Activated naive CD4-positive, alpha-beta T cell treated with anti-CD3 and anti-CD28 coated beads for 36 hours (primary cell): ENCODE measurements at places on chromosomes 7 and 10.

GRCh38 chr7:158533386-158534133 is 54.1 kb downstream of the PTPRN2 start:
- no peak for DNase-seq

- DNase-seq: no peak
Observed at GRCh38 chr7:71574153-71574860, 442.4 kb downstream of the GALNT17 start.

- DNase-seq: no peak
Observed at GRCh38 chr10:103120546-103120945, 72.5 kb downstream of the NT5C2 start.

DNA sequence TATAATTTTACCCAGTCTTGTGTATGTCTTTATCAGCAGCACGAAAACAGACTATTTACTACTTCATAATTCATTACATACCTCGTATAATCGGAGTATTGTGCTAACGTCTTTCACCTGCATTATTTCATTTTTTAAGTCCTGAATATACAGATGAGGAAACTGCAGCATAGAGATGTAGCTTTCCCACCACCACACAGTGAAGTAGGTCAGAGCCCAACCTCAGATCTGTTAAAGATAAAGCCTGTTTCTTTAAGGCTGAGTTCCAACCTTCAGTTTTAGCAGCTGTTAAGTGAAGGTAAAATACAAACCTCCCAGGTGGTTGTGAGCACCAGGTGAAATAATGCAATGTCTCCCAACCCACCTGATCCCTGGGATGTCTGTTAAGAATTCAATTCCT is 2.0 kb upstream of the ADAM12 start:
- no peak for DNase-seq

DNA sequence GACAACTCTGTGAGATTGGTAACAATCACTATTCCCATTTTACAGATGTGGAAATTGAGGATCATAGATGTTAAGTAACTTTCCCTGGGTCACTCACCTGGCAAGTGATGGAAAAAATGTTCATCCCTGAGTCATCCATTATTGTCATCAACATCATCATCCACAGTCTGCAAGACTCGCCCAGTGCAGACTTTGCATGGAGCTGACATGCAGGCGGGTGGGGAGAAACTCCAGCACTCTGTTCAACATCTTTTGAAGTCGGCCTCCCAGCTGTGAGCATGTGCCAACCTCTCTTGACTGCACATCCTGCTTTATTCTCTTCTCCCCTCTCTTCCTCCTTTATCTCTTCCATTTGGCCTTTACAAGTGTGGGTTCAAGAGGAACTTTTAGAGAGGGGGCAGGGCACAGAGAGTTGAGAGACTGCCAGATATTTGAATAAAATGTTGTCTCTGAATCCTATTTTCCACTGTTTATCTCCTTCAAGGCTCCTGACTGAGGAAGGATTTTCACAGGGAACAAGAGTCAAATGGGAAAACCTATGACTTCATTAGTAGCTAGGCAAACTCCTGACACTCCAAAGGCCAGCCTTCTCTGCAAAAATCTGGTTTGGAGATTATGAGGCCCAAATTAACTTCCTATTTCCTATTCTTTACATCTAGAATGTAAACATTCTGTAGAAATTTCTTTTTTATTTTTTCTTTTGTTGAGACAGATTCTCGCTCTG is 283.7 kb upstream of the PODXL start:
- no peak for DNase-seq

- DNase-seq: no peak
Observed at GRCh38 chr7:6323967-6324701, 51.7 kb upstream of the CYTH3 start.

DNA sequence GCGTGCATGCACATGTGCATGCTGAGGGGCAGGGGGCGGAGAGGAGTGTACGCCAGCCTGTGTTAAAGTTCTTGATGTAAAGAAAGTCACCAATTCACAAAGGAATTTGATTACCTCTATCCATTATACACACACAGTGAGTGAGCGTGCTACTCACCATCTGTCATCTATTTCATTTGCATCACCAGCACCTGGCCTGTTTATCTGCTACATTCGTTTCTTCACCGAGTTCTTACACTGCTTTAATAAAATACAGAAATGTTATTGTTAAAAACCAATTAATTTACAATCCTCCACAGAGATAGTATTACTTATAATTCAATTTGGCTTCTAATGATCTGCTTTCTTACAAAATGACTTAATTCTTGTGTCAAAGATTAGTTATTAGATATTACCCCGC is 32.6 kb downstream of the NEUROD6 start:
- DNase-seq: no peak

- DNase-seq: no peak
Observed at GRCh38 chr7:55065079-55065478, 46.3 kb downstream of the EGFR start.

DNA sequence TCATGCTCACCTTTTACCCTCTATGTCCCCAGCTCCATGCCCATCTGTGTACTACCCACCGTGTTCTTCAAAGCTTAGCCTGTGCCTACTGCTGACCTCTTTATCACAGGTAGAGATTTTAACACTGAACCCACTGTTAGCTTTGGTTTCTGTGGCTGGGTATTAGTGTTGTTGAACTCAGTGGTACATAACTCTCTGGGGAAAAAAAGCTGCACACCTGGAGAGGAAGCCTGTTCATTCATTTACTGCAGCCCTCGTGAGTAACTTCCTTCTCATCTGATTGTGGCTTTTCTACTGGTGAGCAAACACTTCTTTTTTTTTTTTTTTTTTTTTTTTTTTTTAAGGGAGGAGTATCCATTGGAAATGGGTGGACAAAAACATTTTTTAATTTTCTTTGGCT is 326.3 kb downstream of the CCSER2 start:
- DNase-seq: no peak

GRCh38 chr7:44698046-44698580 is 50.5 kb upstream of the ZMIZ2 start:
- DNase-seq: no peak

DNA sequence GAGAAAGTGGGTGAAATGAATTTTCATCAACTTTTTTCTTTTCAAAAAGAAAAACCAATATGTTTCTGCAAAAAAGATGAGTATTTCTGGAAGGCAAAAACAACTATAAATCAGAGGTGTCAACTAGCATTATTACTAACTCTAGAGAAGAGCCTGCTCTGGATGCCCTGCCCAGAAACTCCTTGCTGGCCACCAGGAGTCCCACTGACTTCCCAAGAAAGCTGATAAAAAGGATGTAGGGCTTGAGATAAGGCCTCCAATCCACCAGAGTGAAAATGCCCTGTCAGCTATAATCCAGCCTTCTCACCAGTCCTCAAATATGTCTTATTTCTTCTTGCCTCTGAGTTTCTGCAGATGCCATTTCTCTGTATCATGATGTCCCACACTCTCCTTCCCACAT is 16.7 kb upstream of the FZD1 start:
- no peak for DNase-seq

GRCh38 chr7:142455392-142455791 is 197.5 kb upstream of the PRSS58 start:
- DNase-seq: no peak

DNA sequence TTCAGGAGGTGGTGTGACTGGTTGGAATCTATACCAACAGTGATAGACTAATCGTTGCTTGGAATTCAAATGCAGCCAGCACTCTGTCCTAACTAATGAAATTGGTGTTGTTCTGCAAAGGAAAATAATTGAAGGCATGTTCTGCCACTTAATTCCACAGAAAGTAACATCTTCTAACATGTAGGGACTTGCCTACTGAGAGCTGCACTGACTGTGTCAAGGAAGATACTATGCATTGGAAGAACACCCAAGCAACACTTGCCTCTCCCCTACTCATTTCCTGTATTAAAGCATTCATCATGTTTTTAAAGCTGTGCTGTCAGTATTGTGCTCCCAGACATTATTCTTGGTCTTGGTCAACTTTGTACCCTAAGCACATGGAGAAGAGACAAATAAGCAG is 2.7 kb upstream of the CYP3A7 start:
- no peak for DNase-seq

GRCh38 chr7:30974605-30975255 is 11.0 kb downstream of the GHRHR start:
- peak; percentile 84 for DNase-seq

DNA sequence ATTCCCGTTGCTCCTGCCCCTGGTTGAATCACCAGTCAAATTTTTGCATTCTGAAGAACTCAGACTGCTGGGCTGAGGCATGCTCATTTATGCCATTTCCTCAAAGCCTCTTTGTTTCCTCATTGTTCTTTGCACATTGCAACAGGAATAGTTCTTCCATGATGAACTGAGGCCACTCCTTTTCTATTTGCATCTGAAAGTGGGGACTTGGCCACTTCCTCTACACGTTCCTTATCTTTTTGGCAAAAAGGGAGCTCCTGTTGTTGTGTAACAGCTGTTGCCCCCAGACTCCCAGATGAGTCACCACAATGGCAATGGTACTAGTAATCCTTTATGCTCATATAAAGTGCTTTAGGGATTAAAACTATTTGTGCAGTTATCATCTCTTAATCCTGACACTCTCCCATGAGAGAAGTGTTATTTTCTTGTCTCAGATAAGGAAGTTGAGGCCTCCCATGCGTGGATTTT is 20.1 kb upstream of the ITPRID1 start:
- no peak for DNase-seq

- DNase-seq: no peak
Observed at GRCh38 chr7:142864980-142865747, 10.3 kb downstream of the EPHB6 start.

DNA sequence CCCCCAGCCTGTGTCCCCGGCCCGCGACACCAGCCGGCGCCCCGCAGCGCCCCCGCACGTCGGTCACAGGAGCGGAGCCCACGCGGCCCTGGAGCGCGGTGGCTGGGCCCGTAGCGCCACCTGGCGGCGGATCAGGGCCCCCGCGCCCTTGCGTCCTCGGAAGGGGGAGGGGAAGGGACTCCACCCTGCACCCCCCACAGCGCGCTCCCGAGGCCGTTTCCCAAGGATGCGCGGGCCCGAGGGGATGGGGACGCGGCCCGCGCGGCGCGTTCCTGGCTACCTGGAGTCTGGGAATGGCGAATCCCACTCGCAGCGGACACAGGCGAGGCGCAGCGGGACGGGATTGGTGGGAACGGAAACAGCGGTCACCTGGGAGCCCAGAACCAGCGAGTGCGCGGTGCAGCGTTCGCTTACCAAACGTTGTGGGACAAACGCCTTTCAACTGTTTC is 23.8 kb upstream of the MKI67 start:
- DNase-seq: peak; percentile 77

- DNase-seq: no peak
Observed at GRCh38 chr7:1087952-1088920, at the start of gene GPER1. Gene GPER1, plus strand, starts transcription at chr7:1088113. Its CDS starts 3,616 bp downstream, at chr7:1091729.

- DNase-seq: peak; percentile 16
Observed at GRCh38 chr7:77799078-77799964, 748 bp downstream of the PHTF2 start.

DNA sequence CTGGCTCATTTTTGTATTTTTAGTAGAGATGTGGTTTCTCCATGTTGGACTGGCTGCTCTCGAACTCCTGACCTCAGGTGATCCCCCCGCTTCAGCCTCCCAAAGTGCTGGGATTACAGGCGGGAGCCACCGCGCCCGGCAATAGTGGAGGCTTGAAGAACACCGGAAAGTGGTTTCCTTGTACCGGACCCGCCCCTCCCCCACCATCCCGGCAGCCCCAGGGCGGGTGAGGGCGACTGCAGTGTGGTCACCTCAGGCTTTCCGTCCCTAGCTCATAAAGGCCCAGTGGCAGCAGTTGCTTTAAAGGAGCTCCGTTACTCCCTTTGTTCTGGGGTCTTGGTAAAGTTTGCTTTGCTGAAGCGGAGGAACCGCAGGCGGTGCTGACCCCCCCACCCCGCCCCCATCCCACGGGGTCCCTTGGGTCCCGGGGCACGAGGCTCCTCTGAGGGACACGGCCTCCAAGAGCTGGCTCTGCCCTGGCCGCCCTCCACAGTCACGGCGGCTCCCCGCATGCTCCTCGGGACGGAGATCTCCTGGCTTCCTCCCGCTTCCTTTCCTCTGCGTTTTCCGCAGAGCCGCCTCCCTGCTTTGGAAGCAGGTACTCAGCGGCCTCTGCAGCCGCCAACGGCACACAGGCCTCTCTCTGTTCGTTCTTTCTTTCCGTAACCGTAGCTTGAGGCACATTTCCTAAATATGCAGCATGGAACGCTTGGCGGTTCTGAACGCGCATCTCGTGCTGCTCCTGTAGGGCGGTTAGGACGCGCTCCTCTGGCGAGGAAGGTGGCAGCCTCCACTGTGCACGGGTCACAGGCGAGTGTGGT is 77.3 kb downstream of the DNAJB6 start:
- DNase-seq: no peak

DNA sequence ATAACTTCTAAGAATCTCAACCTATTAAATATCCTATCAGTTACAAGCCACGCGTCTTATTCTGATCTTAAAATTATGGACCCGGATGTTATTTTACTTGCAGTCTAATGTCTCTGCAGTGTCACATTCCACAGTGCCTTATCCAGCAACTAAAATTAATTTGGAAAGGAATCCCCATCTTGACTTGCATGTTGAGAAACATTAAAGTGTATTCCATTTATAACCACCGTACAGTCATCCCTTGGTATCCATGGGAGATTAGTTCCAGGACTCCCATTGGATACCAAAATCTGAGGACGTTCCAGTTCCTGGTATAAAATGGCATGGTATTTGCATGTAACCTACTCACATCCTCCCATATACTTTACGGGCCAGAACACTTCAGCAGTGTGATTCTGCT is 194.7 kb downstream of the ARHGAP21 start:
- no peak for DNase-seq

DNA sequence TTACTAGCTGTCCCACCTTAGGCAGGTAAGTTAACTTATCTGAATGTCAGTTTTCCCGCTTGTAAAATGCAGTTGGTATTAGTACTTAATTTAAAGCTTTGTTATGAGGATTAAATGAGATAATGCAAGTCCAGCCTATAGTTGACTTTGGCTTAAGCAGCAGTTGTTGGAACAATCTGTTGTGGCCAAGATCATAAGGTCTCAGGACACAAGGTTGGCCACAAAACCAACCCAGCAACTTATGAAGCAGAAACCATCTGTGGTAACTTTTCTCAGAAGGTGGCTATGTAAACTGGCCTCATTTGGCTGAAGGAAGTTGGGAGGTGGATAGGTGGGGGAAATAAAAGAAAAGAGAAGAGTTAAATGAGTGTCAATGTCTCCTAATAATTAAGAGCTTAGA is 29.4 kb downstream of the ENTPD1 start:
- DNase-seq: no peak

- peak; percentile 6 for DNase-seq
Observed at GRCh38 chr10:98790817-98791216, 344.1 kb upstream of the HPS1 start.

DNA sequence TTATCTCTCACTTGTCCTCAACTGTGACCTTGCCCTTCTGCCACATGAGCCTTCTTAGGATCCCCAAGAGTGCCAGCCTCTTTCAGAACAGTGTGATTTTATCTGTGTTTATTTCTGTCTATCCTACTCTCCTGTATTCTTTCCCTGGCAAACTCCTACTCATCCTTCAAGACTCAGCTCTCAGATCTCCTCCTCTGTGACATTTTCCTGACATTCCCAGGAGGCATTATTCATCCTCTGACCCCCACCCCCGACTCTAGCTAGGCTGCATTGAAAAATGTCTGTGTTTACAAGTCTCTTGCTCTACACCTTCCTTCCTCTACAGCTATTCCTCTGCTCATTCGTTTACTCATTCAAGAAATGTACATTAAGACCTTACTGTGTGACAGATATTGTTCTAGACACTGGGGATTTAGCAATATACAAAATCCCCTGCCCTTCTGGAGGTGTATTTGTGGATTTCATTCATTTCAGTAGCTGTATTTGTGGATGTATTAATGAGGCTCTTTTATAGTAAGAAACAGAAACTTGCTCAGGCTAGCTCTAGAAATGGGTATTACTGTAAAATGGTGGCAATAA is 61.4 kb upstream of the COMTD1 start:
- no peak for DNase-seq
